Dermis blood vessel endothelial cell (primary cell): ENCODE measurements at places on chromosomes 1 and 21. TPM values are rescaled to one million over a fixed set of nuclear protein-coding genes. Genes with fewer than 3 reads are reported as not detected.
A peak's percentile ranks its signal among the peaks of the same experiment; 100 is the strongest.

TACSTD2 gene
- 43.9 and 48.0 TPM in 2 replicates for total RNA-seq

IL22RA1 gene
- total RNA-seq = not detected in 2 replicates

RO60 gene
- total RNA-seq = 166 and 175 TPM in 2 replicates

TRNP1 gene
- total RNA-seq = 2.5 and 4.8 TPM in 2 replicates

SPATA45 gene
- total RNA-seq = not detected in 2 replicates

VPS72 gene
- total RNA-seq = 46.8 and 64.3 TPM in 2 replicates

ALPL gene
- 0.19 and 0.34 TPM in 2 replicates for total RNA-seq

SPRR2A gene
- not detected in 2 replicates for total RNA-seq

TMEM200B gene
- total RNA-seq = 0.28 and 0.34 TPM in 2 replicates

GFI1 gene
- under 0.01 TPM in 1 of 2 replicates, not detected in the other for total RNA-seq

DNA sequence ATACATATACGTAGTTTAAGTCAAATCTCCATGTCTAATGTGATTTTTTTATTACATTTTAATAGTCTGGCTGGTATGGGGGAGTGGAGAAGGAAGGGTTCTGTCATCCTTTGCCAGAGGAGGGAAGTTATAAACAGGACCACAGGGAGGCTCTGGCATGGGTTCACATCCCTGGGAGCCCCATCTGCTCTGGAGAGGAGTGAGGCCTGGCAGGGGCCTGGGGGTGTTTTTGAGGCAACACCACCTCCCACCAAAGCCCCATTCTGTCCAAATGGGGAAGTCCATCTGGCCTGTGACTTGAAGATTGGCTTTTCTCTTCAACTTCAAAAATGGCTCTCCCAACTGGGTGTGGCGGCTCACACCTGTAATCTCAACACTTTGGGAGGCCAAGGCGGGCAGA is 15.8 kb downstream of the DISP3 start:
- no peak for DNase-seq

DNA sequence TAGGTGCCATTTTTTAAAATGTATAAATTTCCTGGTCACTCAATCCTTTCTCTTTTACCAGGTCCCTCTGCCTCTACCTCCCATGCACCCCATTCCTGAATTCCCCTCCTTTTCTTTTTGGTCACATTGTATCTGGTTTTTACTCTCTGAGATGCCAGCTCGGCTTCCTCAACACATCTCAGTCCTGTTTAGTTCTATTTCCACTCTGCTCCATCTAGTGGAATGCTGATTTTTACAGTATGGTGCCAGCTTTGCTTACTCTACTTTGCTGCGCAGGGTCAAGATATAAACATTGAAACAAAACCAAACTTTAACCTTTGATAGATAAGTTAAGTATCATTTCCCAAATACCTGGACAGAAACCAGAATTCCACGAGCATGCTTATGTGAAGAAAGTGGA is 96.0 kb downstream of the ESRRG start:
- DNase-seq = no peak

DNA sequence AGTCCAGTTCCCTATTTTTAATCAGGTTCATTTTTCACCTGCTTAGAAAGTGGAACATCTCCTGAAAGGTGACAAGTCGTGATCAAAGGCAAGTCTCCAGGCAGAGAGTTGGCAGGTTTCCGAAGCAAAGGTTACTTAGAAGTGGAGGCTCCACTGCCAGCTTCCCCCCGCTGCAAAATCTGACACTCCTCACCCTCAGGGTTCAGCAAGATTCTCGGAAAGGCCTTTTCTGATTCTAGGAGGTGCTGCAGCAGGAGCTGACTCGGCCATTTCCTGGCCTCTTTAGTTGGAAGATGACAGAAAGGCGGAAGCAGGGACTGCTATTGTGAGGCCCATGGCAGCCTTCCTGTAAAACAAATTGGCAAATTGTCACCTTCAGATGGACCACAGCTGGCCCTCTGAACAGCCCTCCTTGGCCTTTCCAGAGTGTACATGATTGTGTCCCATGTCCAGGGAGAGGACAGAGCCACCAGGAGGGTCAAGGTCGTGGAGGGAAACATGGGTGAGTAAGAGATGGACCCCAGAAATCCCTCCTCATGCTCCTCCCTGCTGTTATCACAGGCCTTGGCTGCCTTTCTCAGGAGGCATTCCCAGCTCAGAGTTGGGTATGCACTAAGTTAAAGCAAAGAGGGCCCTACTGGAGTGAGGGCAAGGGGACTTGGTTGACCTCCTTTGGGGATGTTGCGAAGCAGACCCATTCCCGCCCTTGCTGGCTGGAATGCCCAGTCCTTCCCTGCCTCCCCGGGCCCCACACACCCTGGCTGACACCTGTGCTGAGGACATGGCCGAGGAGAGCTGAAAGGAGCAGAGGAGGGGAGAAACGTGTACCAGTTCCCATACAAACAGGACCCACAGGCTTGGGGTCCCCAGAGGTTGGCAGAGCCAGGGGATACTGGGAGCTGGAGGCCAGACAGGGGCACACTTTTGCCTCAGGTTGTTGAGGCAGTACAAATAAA is 115.5 kb upstream of the IRF2BP2 start:
- peak; percentile 66 for DNase-seq

DNA sequence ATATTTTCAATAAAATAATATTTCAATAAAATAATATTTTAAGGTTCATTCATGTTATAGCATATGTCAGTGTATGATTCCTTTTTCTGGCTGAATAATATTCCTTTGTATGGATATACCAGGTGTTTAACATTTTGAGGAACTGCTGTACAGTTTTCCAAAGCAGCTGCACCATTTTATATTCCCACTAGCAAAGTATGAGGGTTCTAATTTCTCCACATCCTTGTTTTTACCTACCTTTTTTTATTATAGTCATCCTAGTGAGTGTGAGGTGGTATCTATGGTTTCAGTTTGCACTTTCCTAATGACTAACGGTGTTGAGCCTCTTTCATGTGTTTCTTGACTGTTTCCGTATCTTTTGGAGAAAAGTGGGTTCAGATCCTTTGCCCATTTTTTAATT is 5.2 kb downstream of the DEGS1 start:
- no peak for DNase-seq

DNA sequence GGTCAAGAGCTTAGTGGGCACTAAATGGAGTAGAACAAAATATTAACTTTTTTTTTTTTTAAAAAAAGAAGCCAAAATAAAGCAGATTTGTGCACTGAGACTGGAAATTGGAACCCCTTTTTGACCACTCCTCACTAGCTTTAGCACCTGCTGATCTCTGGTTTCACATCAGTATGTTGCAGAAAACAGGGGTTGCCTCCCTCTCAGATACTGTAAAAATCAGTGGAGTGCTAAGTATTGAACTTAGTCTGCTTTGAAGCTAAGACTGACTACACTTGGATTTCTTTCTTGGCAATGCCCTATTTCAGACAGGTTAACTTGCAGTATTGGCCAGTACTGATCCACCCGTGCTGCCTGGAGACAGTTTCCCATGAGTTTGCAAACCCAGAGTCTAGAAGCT is 2.7 kb upstream of the KIAA0040 start:
- DNase-seq = no peak

DNA sequence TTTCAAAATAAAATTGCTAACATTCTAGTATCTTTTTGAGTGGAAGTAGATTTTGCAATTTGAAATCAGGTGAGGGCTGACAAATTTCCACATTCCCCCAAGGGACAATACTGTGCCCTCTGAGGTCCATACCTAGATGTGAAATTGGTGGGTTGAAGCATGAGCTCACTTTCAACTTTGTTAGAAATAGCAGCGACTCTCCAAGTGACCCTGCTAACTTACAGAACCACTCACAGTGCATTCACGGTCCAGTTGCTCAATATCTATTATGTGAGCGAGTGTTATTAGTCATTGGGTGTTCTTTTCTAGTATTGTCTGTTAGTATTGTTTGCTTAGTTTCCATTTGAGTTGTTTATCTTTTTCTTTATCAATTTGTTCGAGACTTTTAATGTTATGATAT is 53.6 kb upstream of the ASB17 start:
- DNase-seq = no peak

DNA sequence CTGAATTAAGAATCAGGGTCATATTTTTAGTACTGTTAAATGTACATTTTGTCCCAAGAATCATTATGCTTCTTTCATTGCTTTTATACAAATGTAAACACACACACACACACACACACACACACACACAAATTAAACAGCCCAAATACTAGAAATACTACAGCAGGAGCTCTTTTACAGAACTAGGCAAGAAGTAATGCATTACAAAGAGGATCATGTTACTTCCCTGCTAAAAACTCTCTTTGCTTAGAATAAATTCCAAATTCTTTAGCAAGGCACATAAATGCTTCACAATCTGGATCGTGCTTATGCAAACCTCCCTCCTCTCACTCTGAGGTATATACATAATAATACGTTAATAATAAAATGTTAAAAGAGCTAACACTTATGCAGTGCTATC is 720.4 kb upstream of the ADGRL4 start:
- no peak for DNase-seq

DNA sequence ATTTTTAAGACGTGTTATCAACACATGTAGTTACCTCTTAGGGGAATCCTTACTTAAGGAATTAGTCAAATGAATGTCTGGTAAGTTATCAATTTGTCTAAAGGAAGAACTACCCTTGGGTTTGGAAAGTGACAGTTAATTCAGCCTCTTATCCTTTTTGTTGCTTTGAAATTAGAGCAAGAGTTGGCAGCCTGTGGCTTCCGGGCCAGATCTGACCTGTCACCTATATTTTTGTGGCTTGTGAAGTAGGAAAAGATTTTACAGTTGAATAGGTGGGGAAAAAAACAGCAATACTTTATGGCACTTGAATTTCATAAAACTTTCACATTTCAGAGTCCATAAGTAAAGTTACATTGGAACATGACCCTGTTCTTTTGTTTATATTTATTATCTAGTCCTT is 5.5 kb downstream of the MRPS6 start:
- DNase-seq = peak; percentile 31

DNA sequence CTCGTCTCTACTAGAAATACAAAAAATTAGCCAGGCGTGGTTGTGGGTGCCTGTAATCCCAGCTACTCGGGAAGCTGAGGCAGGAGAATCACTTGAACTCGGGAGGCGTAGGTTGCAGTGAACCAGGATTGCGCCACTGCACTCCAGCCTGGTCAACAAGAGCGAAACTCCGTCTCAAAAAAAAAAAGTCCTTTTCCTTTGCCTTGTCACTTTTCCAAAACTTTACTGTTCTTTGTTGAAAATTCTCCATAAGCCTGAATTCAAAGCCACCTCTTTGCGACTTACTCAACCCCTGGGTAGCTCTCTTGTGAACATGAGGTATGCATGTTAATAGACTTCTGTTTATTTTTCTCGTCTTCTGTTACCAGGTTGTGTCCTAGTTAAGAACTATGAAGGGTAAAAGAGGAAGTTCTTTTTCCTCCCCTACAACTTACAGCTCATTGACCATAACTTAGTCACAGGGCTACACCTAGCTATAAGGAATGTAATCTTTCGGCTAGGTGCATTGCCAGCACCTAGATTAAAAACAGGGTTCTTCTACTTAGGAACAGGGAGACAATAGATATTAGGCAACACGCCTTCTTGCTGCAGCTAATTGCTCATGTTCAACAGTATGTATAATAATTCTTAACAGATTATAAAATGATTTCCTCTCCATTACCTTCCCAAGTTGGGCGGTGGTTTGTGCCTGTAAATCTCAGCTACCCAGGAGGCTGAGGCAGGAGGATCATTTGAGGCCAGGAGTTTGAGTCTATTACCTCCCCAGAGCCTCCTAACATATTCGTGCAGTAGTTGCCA is 40.9 kb downstream of the PTAFR start:
- DNase-seq = no peak

DNA sequence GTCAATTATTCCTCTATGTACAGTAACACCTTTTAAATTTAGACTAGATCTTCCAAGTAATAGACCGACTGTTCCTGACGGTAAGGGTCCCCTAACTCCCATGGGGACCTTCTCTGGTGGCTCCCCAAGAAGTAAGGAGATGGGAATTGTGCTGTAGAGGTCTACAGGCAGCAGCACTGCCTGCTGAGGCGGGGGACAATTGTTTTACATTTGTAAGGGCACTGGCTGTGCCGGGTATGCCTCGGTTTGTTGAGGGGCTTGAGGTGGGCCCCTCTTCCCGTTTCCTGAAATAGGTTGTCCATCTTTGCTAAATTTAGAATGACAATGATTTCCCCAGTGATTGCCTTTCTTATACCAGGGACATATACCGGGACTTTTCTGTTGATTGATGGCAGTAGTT is 13.1 kb upstream of the L1TD1 start:
- no peak for DNase-seq

- no peak for DNase-seq
These were observed 16.6 kb upstream of the CCDC27 start for GRCh38 chr1:3735688-3736087.

DNA sequence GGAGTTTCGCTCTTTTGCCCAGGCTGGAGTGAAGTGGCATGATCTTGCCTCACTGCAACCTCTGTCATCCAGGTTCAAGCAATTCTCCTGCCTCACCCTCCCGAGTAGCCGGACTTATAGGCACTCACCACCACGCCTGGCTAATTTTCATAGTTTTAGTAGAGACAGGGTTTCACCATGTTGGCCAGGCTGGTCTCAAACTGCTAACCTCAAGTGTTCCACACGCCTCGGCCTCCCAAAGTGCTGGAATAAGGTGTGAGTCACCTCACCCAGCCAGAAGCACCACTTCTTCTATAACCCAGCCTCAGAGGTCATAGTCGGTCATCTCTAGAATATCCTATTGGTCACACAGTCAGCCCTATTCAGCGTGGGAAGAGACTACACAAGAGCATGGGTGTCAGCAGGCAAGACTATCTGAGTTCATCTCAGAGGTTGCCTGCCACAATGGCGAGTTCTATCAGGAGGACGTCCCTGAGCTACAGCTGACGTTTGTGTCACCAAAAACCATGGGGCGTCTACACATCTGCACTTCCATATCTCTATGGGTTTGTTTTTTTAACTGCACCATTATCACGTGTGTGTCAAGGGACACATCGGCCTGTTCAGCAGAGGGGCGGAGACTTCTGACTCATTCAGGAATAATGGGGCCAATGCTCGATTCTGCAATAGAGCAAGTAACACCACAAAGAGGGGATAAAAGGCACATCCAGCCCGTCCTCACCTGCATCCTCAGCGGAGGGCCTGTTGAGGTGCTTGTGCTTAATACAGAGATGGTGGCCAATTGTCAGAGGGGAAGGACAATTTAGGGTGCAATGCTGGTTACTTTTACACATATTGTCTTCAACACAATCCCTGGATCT is 256.3 kb upstream of the IRF2BP2 start:
- DNase-seq = peak; percentile 79

GRCh38 chr1:202069662-202070061 is 53.1 kb upstream of the GPR37L1 start:
- DNase-seq = peak; percentile 11

- DNase-seq = no peak
These were observed 994 bp downstream of the FAM229A start for GRCh38 chr1:32361308-32361673.
